ENCODE measurements at places on chromosomes 12 and 14. TPM values are rescaled to one million over a fixed set of nuclear protein-coding genes. Genes with fewer than 3 reads are reported as not detected.

- no peak for DNase-seq
Measured at GRCh38 chr14:28731358-28731757, 35.2 kb upstream of the FOXG1 start.

DNA sequence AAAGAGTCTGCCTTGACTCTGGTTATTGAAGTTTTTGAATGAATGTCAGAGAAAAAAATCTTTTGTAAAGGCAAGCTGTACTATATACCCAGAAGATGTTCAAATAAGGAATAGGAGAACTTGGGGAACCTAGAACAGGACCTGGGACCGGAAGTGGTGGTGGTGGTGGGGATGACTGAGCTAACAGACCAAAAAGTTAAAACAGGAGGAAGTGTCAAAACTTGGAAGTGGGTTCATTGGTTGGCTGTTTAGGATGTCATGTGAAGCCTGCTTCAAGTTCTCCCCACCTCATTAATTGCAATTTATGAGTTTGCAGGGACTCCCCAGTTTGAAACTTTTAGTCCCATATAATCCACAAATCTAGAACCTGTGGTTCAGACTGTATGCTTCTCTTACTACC is 26.2 kb downstream of the PLXNC1 start:
- DNase-seq: no peak

GRCh38 chr12:118259079-118259478 is 113.6 kb downstream of the TAOK3 start:
- no peak for DNase-seq

GRCh38 chr12:12209043-12209442 is 57.8 kb downstream of the LRP6 start:
- no peak for DNase-seq

DNA sequence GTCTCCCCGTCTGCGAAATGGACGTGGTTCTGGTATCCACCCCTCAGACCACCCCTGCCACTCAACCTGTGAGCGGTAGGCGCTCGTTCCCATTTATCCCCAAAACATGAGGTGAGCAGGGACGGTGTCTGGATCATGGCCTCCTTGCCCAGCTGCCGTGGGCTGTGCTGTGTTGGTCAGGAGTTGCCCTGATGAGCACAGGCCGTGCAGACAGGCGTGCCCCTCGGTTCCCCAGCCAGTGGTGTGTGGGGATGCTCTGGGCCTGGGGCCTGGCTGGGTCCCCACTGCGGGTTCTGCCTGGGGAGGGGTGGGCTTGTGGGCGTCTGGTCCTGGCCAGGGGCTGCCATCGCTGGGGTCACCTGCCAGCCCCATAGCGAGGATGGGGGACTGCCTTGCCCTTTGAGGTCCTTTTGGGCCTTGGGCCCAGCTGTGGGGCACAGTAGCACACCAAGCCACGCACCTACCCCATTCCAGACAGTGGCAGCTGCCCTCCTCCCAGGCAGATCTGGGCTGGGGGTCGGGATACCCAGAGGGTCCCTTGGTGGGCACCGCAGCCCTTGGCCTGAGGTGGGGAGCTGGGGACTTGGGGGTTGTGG is 11.3 kb upstream of the PUS1 start:
- DNase-seq: no peak

- no peak for DNase-seq
Measured at GRCh38 chr14:104435147-104436046, 144.2 kb upstream of the C14orf180 start.

Gene AMHR2
- polyA plus RNA-seq: 0.48 TPM

GRCh38 chr12:47843226-47843980 is 23.7 kb upstream of the HDAC7 start:
- no peak for DNase-seq

Gene KCNK10
- polyA plus RNA-seq: 0.28 TPM

GRCh38 chr12:39975374-39975918 is 130.4 kb downstream of the SLC2A13 start:
- DNase-seq: no peak

- no peak for DNase-seq
Measured at GRCh38 chr12:78226763-78227162, 396.1 kb downstream of the NAV3 start.

- DNase-seq: no peak
Measured at GRCh38 chr12:10661338-10661737, 12.5 kb downstream of the STYK1 start.

Gene ESPL1
- polyA plus RNA-seq: 16.0 TPM

Gene KLHL33
- polyA plus RNA-seq: 0.88 TPM

DNA sequence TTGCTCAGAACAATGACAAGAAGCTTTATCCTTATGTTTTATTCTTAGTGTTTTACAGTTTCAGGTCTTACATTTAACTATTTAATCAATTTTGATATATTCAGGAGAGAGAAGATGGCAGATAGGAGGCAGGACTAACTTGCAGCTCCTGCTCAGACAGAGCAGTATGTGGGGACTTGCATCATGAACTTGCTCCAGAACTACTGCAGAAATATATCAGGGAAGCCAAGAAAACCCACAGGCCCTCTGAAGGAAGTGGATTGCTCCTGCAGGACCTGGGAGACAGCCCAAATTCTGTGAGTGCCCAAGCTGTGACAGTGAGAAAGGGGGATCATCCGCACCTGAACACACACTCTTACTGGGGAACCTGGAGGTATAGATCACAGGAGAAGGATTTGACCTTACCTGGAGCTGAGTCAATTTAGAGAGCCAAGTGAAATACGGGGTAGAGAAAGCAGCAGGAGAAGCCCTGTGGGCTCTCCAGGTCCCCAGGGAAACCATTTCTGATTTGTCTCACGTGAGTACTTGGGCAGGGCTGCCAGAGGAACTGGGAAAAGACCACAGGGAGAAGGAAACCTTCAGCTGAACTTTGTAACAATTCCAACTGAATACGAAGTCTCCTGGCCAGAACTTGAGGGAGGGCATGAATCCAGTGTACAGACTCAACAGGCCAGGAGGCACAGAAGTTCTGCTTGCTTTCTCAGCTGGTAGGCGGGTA is 28.9 kb upstream of the TSPAN8 start:
- DNase-seq: no peak

Gene FERMT2
- 162 TPM for polyA plus RNA-seq

Gene CBLN3
- polyA plus RNA-seq: 2.4 TPM

GRCh38 chr14:76464856-76465255 is 88.9 kb downstream of the ESRRB start:
- no peak for DNase-seq

DNA sequence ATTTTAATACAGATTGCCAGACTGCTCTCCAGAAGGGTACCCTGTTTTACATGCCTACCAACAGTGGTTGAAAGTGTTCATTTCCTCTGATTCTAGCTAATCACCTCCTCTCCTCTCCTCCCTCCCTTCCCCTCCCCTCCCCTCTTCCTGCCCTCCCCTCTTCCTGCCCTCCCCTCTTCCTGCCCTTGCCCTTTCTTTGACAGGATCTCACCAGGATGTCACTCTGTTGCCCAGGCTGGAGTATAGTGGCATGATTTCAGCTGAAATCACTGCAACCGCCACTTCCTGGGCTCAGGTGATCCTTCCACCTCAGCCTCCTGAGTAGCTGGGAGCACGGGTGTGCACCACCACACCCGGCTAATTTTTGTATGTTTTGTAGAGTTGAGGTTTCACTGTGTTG is 24.7 kb downstream of the APAF1 start:
- DNase-seq: no peak

- DNase-seq: no peak
Measured at GRCh38 chr12:132324841-132325732, 4.3 kb downstream of the GALNT9 start.
